ENCODE measurements at places on chromosomes 3 and 15.

GRCh38 chr3:57855281-57855680 lies 99.2 kb downstream of the SLMAP start:
- no peak for DNase-seq

GRCh38 chr3:99586701-99587100 lies 51.7 kb upstream of the COL8A1 start:
- no peak for DNase-seq

DNA sequence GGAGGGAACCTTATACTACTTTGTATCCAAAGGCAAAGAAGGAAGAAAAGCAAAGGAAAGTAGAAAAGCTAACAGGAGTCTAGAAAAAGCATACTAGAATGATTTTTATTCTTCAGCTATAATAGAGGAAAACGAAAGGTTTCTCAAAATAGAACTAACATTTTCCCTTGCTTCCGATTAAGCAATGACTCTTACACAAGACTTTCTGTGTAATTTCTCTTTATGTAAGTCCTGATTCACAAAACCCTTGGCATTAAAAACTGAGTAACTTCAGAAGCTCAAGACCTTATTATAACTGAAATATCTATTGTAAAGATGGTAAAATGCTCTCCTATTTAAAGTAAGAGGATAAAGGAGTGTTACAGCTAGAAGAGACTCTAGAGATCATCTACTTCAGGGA lies 97.4 kb downstream of the DTWD1 start:
- no peak for DNase-seq

- no peak for DNase-seq
Observed at GRCh38 chr15:43948691-43949325, 122.0 kb downstream of the WDR76 start.

DNA sequence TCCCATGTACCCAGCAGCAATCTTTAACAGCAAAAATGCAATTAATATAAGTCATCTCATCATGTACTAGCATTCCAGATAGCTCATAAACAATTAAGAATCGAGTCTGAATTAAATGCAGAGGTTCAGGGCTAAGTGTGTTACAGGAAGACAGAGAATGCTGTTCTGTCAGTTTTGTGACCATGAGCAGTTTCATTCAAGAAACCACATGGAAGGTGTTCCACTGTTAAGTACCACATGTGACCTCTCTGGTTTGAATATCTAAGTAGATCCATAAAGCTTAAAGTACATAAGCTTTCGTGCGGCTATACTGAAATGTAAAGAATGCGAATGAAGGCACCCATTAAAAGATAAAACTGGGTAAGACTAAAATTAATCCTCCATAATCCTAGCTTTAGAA lies 272.3 kb downstream of the IL5RA start:
- no peak for DNase-seq

GRCh38 chr3:185341616-185342458 lies 21.1 kb upstream of the MAP3K13 start:
- DNase-seq: no peak

Data from stimulated activated CD4-positive, alpha-beta T cell treated with anti-CD3 and anti-CD28 coated beads, Interleukin-1b, Interleukin-23, amount 100 ng/mL, for 1 hour (primary cell).